CD4-positive, alpha-beta T cell (primary cell): ENCODE measurements at places on chromosomes 5 and 9.
A peak's percentile ranks its signal among the peaks of the same experiment; 100 is the strongest.

GRCh38 chr9:129944506-129945116, 98.4 kb downstream of the FNBP1 start:
- DNase-seq: peak; percentile 57

DNA sequence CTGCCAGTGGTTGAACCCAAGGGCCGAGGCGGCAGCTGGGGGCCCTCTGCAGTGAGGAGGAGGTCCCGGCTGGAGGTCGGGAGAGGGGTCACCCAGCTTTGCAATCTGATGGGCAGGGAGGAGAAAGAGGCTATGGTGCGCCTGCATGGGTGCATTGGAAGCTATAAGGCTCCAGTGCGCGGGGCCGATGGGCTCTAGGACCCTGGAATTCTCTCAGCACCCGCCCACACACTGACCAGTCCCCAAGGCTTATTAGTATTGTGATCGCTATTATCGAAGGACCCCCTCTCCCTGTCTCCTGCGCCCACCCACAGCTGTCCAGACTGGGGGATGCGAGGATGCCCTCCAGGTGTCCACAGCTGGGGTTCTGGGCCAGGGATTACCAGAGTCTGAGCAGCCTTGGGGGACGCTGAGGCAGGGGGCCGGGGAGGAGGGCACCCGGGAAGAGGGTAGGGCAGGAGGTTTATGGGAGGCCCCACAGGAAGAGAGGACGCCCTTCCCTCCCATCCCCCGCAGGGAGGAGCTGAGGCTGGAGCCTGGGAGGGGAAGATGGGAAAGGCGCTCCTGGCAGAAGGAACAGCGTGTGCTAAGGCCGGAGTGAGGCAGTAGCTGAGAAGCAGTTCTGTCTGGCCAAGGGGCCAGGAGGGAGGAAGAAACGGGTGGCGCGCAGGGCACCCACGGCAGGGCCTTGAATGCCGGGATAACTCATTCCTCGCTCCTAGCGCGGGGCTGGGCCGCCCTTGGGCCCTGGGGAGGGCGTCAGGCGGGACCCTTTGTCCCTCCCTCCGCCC, 24.2 kb downstream of the C9orf50 start:
- no peak for DNase-seq

GRCh38 chr5:618450-618849, 6.3 kb downstream of the CEP72 start:
- DNase-seq: no peak

- no peak for DNase-seq
Observed at GRCh38 chr5:55234121-55234700, 803 bp upstream of the CCNO start.

GRCh38 chr5:95673081-95673480, 9.7 kb downstream of the SPATA9 start:
- no peak for DNase-seq

GRCh38 chr5:159995907-159996306, 13.0 kb upstream of the TTC1 start:
- DNase-seq: no peak

DNA sequence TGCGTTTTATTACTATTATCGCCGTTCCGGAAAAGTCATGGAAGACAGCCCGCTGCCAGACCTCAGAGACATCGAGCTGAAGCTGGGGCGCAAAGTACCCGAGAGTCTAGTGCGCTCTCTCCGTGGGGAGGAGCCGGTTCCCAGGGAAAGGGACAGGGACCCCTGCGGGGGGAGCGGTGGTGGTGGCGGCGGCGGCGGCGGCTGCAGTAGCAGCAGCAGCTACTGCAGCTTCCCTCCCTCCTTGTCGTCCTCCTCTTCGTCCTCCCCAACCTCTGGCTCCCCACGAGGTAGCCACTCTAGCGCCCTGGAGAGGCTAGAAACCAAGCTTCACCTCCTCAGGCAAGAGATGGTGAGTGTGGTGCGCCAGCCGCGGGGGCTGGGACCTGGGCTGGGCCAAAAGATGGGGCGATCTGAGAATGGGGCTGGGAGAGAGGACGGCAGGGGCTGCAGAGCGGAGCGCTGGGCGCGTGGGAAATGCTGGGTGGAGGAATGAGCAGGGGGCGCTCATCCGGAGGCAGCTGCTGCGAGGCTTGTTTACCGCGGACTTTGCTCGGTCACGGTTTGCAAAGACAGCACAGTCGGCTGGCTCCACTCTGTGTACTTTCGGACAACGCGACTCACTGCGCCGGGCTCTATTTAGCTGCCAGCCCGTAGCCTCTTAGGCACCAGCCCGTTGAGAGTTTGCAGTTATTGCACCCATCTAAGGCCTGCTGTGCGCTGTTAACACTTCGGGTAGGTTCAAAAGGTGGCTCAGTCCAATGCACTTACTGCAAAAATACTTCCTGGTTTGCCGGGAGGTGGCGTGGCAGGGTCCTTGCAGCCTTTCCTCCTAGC, 1.1 kb downstream of the LURAP1L start:
- DNase-seq: no peak

- no peak for DNase-seq
Observed at GRCh38 chr5:43981556-43981955, 378.6 kb downstream of the NNT start.

DNA sequence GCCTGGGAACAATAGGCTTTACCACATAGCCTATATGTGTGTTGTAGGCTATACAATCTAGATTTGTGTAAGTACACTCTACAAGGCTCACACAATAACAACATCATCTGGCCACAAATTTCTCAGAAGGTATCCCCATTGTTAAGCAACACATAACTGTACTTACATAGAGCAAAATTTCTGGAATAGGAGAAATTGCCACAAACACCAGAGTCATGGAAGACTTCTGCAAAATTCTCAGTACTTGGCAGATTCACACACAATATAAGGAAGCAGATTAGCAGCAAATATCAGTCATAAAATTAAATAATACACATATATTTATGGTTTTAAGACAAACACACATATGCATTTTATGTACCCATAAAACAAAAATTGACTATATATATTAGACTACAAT, 16.4 kb downstream of the GNAQ start:
- DNase-seq: no peak

GRCh38 chr5:143374496-143375217, 28.8 kb downstream of the NR3C1 start:
- no peak for DNase-seq

DNA sequence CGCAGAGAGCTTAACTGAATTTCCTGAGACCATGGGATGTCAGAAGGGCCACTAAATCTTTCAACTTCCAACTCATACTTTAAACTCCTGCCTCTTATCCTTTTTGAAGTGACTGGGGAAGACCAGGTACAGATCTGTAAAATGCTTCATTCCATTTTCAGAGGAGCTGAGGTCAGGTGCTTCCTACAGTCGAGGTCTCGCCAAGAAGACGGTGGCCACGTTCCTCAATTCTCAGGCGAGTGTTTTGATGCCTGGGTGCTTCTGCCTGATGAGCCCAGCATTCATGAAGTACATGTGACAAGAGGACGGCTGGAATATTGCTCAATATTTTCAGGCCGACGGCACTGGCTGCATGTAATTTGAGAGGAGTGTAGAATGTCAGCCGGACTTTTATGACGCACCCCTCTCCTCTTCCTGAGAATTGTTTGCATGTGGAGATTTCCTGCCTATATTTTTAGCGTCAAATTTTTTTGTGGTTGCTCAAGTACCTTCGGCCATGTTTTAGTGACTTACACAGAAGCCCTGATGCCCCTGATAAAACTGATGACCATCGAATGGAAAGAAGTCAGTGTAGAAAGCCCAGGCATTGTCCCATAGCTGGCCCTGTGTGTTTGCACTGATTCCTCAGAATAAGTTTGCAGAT, 38.8 kb upstream of the GLRX start:
- DNase-seq: no peak

DNA sequence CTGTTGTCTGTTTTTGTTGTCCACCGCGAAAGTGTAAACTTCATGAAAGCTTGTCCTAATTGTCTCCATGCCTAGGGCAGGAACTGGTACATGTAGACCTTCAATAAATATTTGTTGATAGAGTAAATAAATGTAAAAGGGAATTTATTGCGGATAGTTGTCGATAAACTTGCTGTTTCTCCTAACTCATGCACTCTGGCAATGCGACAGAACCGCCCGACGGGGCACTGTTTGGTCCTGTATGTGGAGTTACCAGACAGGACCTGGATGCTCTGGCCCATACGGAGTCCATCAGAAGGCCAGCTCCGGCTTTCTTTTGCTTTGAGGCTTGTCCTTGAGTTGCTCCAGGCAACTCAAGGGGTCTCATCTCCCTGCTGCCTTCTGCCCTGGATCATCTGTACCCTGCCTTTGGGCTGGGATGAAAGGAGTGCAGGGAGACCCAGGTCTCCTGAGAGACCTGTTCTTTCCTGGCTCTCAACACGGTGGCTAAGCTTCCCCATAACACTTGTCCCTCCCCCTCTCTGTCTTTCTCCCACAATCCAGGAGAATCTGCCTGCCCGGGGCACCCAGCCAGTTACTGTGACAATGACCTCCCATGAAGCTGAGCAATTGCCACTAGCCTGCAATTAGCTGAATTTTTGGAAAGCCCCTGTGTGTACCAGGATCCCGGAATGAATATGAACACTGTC, 149.5 kb upstream of the PTCH1 start:
- no peak for DNase-seq

GRCh38 chr9:89525446-89526374, 27.8 kb upstream of the SEMA4D start:
- no peak for DNase-seq
